ENCODE measurements at places on chromosomes 16 and 17.

DNA sequence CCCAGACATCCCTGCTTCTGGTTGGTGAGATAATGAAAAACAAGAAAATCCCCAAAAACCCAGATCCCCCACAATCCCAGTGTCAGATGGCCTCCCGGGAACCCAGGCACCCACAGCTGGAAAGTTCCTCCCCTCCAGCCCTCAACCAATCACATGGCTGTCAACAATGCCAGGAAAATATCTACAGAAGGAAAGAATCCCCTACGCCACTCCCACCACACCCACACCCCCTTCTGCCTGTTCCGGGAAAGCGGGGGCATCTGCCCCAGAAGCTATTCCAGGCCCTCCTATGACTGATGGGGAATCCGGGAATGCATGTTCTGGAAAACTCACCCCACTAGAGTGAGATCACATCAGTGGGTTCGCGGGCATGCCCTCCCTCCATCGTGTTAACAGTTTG, 1.8 kb downstream of the TMEM95 start:
- DNase-seq, result no peak

DNA sequence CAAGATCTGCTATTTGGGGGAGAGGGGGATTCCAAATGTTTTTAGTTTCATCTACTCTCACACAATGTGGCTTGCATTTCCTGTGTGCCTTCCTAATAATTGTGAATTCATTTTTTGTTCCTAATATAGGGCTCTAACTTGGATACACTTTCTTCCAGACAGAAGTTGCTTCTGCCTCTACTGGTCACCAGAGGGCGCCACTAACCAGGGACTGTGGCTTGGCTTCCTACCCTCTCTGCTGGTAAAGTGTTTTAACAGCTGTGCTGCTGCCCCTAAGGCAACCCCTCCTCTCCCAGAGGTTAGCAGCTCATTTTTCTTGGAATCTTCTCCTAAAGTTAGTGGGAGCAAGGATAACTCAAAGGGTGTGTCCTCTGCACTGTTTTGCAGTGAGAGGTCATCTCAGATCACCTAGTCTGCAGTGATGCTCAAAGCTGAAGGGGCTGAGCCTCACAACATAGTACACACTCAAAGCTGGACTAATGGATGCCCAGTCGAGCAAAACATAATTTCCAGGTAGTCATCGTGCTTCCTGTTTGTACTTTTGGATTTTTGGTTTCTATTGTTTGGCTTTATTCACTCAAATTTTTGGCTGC, 5.0 kb upstream of the PRSS54 start:
- no peak for DNase-seq

DNA sequence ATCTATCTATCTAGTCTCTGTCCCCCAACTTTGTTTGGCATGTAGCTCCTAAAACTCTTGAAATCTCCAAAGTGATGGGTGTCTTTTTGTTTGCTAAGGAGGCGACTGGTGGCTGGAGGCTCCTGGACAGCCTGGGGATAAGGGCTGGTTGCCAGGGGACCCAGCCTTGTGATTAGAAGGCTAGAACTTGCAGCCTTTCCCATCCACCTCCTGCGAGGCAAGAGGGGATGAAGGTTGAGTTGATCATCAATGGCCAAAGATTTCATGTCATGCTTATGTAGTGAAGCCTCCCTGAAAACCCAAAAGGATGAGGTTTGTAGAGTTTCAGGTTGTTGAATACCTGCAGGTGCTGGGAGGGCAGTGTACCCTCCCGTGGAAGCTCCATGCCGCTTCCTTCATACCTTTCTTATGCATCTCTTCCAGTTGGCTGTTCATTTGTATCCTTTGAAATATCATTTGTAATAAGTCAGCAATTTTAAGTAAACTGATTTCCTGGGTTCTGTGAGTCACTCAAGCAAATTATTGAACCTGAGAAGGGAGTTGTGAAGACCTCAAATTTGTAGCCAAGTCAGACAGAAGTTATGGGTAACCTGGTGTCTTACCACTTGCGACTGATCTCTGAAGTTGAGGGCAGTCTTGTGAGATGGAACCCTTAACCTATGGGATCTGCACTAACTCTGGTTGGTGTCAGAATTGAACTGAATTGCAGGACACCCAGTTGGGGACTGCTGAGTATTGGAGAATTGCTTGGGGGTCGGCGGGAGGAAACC, 202.4 kb downstream of the SEC14L1 start:
- no peak for DNase-seq

DNA sequence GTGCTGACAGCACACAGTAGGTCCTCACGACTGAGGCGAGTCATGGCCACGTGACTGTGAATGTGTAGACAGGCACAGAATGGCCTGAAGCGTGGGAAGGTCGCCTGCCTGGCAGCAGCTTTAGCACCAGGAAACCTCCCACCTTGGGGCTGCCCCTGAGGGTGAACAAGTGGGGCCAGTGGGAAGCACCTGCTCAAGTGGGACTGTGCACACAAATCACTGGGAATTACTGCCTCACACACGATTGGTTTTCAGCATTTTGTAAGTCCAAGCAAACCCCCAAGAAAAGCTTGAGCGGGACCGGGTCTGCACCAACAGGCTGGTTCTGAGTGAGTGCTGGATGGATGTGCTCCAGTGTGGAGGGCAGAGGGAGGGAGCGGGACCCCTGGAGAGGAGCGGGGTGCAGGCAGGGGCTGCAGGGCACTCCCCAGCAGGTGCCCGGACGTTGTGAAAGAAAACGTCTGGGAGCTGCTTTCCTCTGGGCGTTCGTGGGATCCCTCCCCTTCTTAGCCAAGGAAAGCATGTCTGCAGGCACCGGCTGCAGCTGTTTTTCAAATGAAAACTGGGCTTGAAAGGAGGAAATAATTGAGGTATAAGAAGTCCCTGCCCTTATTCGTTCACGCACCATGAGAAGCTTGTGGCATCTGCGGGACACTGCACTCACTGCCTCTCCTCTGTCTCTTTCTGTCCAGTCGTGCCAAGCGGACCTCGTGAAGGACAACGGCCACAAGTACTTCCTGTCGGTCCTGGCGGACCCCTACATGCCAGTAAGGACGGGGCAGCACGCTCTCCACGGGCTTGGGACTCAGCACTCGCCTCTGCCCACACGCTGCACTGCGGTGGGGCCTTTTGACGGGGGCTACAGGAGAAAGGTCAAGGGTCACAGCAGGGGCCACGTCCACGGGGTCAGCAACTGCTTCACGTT, 111.7 kb upstream of the CHMP6 start:
- no peak for DNase-seq

- DNase-seq, result no peak
These were observed 370.2 kb upstream of the MAF start for GRCh38 chr16:79970551-79971236.

DNA sequence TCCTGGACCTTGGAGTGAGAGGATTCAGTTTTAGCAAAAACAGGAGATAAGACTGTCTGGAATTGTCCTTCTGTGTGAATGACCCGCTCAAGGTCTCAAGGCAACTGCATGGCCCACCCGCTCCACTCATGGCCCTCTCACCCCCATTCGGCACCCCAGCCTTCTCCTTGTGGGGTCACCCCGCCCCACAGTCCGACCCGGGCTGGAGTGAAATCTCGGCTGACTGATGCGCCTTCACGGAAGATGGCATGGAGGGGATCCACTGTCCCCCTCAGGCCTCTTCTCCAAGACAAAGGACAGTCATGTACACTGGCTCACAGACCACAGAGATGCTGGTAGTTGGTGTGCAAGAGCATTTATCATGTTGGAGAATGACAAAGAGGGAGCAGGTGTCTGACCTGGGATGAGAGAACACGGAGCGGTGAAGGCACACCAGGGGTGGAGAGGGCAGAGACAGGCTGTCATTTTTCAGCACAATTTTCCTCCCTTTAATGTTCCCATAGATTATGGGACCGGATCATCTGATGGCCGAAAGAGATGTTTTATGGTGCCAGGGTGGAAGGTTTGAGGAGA, 391.9 kb upstream of the TNRC6C start:
- DNase-seq, result no peak

DNA sequence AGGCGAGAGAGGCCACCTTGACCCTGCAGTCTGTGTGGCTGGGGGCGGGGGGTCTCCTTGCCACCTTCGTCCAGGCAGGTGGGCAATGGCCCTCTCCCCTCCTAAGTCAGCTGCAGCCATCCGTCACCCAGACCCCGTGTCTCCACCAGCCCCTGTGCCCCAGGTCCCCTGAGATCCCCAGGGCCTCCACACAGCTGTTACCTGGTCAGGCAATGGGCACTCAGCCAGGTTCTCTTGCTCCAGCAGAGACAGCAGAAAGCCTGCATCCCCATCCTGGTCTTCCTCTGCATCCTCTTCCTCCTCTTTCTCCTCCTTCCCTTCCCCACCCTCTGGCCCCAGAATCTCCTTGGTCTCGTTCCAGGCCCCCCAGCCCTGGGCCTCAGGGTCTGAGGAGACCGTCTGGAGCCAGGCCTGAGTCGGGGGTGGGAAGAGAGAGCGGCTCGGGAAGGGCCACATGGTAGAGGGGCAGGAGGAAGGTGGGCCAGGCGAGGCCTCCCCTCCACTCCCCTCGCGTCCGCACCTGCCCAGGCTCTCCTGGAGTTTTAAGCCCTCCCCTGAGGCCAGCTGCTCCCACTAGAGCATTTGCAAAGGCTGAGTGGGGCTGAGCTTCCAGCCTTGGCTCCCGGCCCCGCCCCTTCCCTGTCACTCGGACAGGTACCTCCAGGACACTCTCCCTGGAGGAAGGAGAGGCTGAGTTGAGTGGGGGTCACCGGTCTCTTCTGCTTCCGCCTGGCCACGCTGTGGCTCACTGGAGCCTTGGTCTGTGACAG, at the start of gene PABPN1L:
PABPN1L (minus strand) TSS at position 510 of the 770 bp plus-strand sequence; CDS start at position 456, 54 bp downstream.
- DNase-seq, result no peak

DNA sequence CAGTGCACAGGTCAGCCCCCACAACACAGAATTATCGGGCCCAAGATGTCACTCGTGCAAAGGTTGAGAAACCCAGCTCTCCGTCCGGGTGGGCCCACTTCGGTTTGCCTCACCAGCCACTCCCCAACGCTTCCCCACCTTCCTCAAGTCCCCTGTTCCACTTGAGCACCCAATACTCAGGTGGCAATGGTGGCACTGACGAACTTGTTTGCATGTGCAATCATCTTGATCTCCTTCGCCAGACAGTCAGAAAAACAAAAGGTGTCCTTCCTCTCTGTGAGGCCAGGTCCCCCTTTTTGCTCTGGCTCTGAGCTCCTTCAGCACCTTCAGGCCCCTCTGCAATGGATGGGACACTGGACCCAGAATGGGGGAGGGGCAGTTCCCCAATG, 3.7 kb downstream of the GGA2 start:
- DNase-seq, result no peak

DNA sequence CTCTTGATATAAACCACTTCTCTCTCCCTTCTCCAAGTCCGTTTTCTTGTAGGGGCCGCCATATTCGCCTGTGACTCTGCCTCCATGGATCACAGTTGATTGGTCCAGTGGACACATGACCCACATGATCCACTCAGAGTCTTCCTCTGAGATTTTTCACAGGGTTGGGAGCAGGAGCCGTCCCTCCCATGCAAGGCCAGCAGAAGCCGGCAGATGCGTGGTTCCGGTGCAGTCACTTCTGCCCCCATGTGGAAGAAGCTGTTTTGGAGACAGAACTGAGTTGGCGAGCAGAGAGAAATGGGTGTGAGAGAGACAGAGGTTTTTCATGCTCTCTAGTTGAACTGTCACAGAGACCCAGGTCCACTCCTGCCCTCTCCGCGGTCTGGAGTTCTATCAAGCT, 83.3 kb downstream of the C16orf95 start:
- DNase-seq, result no peak

DNA sequence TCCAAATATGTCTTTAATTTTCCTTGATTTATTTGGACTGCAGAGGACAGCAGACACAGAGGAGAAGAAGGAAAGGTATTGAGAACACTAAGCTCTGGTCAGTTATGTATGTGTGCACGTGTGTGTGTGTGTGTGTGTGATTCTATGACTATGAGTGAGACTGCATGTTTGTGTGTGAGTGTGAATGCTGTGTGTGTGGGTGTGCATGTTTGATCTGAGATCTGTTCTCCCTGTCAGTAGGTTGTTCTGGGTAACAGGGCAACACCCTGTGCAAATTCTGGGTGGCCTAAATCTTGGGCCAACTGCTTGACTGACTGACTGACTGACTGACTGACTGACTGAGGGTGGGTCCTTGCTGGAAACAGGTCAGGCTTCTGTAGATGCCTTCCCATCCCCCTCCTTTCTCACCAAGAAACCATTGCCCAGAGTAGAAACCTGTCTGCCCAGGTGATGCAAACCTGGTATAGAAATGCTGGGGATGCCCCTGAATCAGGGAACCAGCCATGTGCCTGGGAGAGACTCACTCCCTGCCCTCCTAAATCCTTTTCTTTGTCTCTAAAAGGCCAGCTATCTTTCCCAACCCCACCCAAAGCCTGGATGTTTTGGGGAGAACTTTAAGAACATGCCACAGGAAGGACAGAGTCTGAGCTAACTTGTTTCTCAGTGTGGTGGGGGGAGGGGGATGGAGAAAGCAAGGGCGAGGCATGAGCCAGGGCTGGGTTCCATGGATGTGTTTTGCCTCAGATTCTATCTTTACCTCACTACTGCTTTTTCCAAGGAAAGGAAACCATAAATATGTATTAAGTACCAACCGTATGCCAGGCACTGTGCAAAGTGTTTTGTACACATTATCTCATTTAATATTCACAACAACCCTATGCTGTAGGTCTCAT, 4.5 kb upstream of the NR1D1 start:
- no peak for DNase-seq

- no peak for DNase-seq
These were observed 52.4 kb downstream of the DUSP14 start for GRCh38 chr17:37541880-37542660.

DNA sequence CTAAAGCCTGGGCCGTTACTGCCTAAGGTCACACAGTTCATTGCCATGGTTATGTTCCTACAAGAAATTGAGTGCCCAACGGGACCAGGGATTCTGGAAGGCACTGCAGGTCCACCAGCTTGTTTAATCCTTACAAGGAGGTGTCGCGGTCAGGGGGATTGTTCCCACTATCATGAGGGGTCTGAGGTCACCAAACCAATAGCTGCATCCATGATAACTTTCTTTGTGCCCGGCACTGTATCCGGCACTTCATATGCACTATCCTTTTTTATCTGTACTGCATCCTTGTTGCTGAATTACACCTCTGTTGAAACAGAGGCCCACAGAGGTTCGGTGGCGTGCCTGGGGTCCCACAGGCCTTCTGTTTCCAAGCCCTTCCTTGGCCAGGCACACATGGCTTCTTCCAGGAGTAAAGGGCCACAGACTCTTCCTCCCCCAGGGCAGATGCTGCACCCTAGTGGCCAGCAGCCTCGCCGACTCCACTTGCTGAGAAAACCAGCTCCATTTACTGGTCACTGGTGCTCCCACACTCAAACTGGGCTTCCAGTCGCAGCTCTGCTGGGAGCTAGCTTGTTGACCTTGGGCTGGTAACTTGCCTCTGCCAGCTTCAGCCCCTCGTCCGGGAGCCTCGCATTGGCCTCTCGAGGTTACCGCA, 82.0 kb upstream of the PLCG2 start:
- DNase-seq, result no peak

GRCh38 chr17:10053782-10054540, 144.4 kb downstream of the GAS7 start:
- DNase-seq, result no peak

Measured in stimulated activated CD4-positive, alpha-beta T cell treated with anti-CD3 and anti-CD28 coated beads, Interleukin-1b, Interleukin-23, amount 100 ng/mL, for 1 hour (primary cell).